Hindlimb muscle (tissue), 1 donor: ENCODE measurements at places on chromosomes 12 and 14. TPM values are rescaled to one million over a fixed set of nuclear protein-coding genes. Genes with fewer than 3 reads are reported as not detected.
A peak's percentile ranks its signal among the peaks of the same experiment; 100 is the strongest.

Gene EGLN3
- 69.6 TPM for polyA plus RNA-seq

GRCh38 chr12:95607642-95608041, 56.4 kb upstream of the USP44 start:
- DNase-seq = no peak

DNA sequence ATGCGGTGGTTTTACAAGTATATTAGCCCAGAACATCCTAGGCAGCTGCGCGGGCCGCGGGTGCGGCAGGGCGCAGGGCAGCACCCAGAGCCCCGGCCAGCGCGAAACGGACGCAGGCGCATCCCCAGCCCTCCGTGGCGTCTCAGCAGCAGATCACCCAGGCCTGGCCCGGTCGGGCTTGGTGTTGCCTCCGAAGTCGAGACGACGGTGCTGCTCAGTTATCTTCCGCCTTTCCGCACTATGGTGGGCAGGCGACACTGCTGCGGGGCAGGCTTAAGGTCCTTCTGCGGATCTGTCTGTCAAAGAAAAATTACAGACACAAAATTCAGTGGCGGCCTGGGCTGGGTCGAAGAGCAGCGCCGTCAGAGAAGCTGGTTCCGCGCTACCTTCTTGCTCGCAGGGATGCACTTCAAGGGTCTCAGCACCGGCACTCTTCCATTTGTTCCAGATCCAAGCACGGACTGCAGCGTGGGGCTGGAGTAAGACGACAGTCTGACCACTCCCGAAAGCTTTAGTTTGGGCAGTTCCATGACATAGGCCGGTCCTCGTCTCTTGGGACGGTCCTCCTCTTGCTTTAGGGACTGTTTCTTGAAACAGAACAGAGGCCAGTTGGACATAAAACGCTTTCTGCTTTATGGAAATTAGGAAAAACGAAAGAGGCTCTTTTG, 75.8 kb downstream of the MOK start:
- DNase-seq = no peak

Gene KRT85
- polyA plus RNA-seq = not detected

GRCh38 chr12:128047266-128048060, 219.5 kb upstream of the TMEM132C start:
- DNase-seq = no peak

Gene STYK1
- polyA plus RNA-seq = not detected

GRCh38 chr14:104604458-104605449, at the start of gene TMEM179:
Gene TMEM179 (minus strand): TSS chr14:104604772. CDS start chr14:104604741, 31 bp downstream.
- DNase-seq = peak; percentile 72

GRCh38 chr12:46253544-46254162, 15.2 kb downstream of the SLC38A1 start:
- no peak for DNase-seq

DNA sequence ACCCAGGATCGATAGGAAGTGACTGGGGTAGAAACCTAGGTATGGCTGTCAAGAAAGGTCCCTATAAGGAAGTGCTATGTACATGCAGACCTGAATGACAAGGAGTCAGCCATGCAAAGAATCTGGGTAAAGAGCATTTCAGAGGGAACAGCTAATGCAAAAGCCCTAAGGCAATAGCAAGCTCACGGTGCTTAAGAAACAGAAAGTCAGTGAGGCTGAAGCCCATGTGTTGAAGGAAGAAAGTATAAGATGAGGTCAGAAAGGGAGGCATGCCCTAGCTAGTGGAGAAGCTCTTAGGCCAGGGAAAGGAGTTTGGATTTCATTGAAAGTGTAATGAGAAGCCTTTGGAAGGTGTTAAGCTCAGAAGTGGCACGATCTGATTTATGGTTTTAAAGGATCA, 6.0 kb upstream of the ADCY6 start:
- DNase-seq = no peak

Gene SLCO1B1
- not detected for polyA plus RNA-seq

Gene AHNAK2
- polyA plus RNA-seq = 31.8 TPM

- no peak for DNase-seq
Measured at GRCh38 chr14:24313913-24314312, 2.6 kb downstream of the LTB4R start.

Gene SENP1
- 14.4 TPM for polyA plus RNA-seq

DNA sequence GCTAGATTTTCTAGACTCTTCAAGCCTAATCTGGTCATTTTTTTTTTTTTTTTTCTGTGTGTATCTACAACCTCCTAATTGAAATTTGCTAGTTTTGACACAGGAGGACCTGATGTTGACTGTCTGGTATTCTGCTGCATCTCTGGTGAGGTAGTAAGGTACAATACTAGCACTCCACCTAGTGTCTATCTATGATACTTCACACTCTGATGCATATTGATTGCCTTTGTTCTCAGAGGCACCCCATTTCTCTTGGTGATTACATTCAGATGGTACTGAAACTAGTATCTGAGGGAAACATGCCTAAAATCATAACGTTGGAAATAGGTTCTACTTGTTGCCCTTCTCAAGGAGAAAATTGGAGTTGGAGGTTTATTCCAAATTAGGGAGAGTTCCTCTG, 930.5 kb upstream of the NOVA1 start:
- DNase-seq = no peak

Gene KRT83
- polyA plus RNA-seq = not detected

DNA sequence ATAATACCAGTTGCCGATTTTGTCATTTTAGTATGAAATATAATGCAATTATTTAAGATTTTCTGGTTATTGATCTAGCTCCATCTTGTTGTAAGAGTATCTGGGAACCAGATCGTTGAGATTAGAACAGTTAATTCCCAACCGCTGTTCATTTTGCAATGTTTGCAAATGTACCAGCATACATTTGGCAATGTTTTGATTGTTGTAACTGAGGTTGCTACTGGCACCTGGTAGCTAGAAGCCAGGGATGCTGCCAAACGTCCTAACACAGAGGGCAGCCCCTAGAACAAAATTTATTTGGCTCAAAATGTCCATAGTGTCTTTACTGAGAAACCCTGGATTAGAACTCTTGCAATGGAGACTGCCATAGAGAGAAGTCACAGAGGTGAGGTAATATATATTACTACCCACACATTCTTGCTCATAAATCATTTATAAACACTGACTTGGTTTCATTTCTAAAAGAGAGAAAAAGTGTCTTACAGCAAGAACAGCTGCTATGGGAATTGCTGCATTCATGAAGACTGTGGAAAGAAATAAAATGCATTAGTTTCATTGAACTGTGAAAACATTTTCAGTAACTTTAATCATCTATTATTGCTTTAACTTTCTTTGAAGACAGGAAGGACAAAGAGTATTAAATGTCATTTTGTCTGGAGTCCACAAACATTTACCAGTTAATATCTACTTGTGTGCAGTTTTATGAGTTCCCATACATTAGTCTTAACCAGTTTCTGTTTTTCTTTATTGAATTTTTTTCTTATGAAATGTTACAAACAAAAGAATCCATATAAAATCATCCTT, 46.2 kb downstream of the ABCC9 start:
- no peak for DNase-seq

DNA sequence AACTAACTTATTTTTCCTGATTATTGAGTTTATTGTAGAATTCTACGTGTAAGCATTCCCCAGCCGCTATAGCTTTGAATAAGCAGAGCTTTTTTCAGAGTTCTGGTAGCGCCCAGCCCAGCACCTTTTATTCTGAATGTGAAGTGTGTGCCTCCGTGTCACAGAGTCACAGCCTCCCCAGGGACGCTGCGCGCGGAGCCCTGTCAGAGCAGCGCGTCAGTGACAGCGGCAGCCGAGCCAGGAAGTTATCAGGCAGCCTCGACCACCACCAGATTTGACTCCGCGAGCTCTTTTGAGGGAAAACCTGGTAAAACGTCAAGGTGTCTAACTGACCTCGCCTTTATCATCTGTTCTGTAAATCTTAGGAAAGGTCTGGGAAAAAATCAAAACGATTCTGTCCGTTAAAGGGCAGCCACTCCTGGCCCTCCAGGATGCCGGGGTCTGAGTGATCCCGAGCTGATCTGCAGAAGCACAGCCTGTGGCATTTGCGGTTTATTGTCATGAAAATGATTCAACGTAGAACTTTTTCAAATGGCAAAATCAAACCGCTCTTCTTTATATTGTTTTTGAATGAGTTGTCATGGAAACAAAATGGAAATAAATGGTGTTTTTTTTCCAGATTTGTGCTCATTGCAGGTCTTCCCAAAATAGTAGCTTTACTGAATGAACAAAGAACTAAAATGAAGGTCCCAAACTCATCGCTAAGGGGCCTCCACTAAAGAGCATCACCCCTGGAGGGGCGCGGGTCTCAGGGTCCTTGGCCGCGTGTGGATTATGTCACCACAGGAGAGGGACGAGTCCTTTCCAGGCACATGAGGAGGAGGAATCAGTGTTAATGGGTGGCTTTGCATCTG, 43.1 kb upstream of the MMP17 start:
- no peak for DNase-seq

- DNase-seq = no peak
Measured at GRCh38 chr12:2495417-2496112, 299.2 kb upstream of the FKBP4 start.

DNA sequence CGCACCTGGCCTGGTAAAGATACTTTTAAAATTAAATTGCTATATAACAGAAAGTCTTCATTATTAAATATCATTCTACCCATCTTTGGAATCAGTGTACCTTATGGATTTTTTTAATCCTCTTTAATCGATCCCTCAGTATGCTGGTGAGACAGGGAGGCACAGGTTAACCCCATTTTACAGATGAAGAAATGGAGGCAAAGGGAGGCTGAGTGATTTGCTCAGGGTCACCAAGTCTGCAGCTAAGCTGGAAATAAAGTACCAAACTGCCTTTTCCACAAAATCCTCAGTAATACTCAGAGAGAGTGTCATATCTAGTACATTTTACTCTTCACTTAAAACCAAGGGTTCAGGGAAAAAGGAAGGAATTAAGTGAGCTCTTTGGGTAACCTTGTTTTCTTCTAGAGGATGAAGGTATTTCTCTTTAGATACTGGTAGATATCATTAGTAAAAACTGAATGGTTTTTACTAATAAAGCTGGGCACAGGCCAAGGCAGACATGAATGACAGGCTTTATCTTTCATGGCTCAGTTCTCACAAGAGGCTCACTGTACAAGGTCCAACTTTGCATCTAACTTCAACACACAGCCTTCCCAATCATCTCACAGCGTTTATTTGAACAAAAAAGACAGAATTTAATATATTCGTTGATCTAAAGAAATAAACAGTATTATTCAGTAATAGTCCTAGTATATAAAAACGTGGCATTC, 35.3 kb upstream of the TTC7B start:
- DNase-seq = no peak

GRCh38 chr12:116458492-116458891, 100.7 kb upstream of the MAP1LC3B2 start:
- no peak for DNase-seq

DNA sequence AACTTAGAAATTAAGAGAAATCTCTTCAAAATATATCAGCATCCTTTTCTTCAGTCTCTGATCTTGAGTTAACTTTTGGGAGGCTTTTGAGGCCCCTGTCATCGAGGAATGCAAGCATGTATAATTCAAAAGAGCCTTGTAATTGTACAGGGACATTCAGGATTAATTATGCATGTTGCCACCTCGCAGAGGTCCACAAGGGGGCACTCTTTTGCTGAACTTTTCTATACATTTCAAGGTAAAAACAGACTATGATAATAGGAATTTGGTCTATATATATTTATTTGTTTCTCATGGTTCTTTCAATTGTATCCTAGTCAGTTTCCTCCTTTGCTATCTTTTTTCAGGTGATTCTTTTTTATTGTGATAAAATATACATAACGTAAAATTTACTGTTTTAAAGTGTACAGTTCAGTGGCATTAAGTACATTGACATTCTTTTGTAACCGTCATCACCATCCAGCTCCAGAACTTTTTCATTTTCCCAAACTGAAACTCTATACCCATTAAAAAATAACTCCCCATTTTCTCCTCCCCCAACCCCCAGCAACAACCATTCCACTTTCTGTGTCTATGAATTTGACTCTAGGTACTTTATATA, 47.0 kb upstream of the SLC2A13 start:
- peak; percentile 46 for DNase-seq

GRCh38 chr12:52074971-52075724, 4.4 kb upstream of the SMIM41 start:
- DNase-seq = no peak
